ENCODE measurements at places on chromosomes 12 and 14.

- DNase-seq, result no peak
Measured at GRCh38 chr12:75922944-75923642, 108.5 kb downstream of the PHLDA1 start.

DNA sequence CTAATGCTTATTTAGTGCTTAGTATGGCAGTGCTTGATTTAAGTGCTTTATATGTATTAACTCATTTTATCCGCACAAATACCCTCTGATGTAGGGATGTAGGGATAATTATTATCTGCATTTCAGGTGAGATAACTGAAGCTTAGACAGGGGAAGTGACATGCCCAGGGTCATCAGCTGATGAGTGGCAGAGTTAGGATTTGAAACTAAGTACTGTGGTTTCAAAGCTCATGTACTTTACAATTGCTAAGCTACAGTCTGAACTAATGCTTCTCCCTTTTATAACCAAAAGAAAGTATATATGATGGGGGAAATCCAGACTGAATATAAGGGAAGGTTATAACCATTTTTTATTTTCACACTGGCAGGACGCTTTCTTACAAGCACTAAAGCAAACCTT, 229.6 kb upstream of the NAV3 start:
- no peak for DNase-seq

- DNase-seq, result no peak
Measured at GRCh38 chr14:66005900-66006434, 480.2 kb upstream of the CCDC196 start.

- DNase-seq, result no peak
Measured at GRCh38 chr12:46219132-46219876, 49.5 kb downstream of the SLC38A1 start.

DNA sequence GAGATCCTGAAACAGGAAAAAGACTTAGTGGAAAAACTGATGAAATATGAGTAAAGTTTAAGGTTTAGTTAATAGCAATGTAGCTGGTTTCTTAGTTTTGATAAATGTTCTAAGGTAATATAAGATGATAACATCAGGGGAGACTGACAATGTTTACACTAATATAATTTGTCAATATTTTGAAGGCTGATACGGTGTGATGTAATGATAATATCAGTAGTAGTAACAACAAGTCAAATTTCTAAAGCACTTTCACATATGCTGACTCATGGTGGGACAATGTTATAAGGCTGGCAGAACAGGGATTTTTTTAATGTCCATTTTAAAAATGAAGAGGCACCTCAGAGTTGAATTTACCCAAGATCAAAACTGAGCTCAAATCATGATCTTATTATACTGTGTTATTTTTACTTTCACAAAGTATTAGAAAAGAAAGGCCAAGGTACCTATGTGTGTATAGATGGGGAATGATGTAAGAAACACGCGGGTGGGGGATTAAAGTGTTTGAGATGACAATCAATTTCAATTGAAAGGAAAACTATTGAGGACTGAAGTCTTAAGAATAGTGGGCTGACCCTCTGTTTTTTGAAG, 2.4 kb upstream of the FLRT2 start:
- DNase-seq, result no peak

DNA sequence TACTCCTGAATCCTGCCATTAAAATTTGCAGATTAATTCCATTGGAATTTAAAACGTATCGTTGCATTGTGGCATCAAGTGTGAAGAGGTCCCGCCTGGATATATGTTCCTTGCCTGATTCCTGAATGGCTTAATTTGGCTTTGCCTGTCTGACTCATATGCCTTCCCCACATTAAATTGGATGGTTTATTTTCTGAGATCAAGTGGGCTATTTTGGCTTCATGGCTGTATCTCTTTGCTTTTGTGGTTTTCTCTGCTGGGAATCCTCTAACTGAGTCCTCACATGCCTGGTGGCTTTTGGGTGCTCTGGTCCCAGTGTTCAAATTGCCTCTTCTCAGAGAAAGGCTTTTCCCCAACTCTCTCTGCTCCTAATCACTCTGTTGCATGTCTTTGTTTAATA, 127.9 kb upstream of the DYRK2 start:
- DNase-seq, result no peak

DNA sequence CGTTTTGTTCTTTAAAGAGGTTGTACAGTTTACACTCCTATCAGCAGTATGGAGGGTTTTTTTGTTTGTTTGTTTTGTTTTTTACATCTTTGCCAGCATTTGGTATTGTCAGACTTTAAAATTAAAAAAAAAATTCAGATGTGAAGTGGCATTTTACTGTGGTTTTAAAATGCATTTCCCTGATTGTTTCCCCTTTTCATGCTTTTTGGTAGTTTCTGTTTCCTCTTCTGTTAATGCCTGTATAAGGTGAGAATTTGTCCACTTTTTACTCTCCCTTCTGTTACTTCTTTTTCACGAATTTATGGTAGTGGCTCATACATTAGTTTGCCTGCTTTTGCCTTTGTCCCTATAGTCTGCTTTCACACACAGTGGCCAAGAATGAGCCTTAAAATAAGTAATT, 36.6 kb downstream of the MNAT1 start:
- DNase-seq, result no peak

DNA sequence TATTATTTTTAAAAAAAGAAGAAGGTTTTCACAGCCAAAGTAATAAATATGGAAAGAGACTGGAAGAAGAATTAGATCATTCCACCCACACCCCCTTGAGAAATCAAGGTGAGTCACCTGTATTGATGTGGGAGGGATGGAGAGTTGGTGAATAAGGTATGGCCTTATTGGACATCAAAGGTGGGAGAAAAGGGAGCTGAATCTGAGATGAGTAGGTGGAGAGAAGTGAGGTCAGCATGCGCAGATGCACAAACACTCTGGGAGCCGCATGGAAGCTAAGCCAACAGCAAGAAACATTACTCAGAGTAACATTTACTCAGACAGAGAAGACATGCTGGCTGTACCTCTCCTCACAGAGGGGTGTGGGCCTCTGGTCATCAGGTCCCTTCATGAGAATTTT, 113.1 kb upstream of the FOXG1 start:
- no peak for DNase-seq

DNA sequence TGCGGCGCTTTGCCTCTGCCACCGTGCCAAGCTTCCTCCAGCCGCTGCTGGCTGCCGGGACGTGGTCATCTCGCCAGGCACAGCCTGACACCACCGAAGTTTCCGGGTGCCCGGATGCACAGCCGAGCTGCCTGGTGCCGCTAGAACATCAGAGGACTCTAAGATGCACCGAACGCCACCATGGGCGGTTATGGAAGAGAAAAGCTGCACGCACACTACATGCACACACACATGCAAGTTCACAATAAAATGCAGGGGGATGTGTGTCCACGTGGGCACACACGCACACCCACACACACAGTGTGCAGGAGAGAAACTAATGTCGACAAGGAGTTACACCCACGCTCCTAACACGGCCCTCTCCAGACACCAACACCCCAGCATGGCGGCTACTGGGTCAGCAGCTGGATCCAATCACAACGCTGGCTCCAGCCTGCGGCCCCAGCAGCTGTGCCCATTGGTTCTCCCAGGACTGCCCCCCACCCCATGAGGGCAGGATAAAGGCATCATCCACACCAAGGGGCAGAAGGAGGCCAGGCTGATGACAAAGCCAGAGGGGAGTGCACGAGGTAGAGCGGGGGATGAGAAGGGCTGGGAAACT, 82.7 kb downstream of the BCL11B start:
- DNase-seq, result no peak
